Memory B cell (primary cell): ENCODE measurements at places on chromosomes 1 and 21.
A peak's percentile ranks its signal among the peaks of the same experiment; 100 is the strongest.

GRCh38 chr1:78385744-78386462 lies 104.9 kb upstream of the PTGFR start:
- DNase-seq = no peak

DNA sequence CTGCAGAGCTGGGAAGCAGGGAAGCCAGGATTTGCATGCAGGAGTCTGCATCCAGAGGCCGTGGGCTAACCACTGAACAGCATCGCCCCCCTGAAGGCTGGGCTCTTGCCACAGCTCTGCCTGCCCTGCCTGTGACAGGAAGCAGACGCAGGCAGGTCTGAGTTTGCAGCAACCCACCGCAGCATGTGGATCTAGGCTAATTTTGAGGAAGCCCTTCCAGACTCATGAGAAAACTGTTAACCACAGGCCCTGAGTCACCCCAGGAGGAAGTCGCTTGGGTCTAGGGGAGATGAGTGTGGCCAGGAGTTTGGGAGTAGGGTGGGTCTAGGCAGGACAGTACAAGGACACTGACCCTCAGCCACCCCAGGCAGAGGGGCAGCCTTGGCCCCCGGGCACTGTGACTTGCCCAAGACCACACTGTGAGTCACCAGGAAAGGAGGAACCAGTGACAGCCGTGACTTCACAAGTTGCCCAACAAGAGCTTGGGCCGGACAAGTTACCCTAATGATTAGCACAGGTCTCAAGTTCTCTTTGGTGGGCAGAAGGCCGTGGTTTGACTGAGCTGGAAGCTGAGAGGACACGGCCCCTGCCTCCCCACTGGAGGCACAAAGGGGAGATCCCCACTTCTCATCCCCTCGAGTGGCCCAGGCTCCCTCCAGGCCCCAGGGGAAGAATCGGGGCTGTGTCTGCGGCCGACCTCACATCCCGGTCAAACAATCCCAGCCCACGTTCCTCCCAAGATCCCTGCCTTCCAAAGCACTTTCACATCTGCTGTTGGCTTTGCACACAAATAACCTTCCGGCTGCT lies 826 bp downstream of the LAPTM5 start:
- DNase-seq = peak; percentile 62

DNA sequence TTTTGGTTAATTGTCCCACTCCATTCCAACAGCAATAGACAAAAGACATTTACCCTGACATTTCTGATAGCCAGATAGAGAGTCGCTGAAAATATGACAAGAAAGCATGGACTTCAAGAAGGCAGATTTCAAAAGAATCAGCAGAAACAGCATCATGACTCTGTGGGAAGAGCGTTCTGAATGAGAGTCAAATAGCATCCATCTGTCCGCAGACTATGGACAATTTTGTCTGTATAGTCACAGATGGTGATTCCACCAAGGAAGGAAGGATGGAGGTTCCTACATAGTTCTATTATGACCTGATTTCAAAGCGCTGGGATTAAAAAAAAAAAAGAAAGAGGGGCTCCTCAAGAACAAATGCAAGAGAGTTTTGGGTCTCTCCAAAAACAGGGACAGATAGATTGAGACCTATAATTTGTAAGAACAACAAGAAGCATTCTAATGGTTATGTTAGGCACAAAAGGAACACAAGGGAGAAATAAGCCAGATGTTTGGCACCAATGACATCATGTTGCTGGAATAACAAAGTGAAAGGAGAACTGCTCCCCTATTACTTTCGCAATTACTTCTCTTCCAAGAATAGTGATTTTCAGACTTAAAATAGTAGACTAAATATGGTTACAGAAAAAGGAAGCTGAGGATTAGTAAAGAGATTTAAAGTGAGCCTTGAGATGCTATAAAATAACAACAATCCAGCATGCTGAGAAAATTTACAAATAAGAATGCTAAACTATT lies 28.5 kb downstream of the NIBAN1 start:
- no peak for DNase-seq

DNA sequence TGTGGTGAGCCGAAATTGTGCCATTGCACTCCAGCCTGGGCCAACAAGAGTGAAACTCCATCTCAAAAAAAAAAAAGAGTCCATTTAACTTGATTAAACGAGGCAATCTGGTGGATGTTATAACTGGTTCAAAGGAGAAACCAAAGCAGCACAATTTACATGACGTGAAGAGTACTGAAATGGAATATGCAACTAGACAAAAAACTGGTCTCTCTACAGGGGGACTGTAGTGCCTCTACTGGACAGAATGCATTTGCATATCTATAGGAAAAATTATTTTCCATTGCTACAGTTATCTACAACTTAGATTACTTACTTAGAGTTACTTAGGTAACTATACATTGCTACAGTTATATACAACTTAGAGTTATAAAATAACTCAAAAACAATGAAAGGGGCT lies 2.7 kb upstream of the CAPN2 start:
- no peak for DNase-seq

DNA sequence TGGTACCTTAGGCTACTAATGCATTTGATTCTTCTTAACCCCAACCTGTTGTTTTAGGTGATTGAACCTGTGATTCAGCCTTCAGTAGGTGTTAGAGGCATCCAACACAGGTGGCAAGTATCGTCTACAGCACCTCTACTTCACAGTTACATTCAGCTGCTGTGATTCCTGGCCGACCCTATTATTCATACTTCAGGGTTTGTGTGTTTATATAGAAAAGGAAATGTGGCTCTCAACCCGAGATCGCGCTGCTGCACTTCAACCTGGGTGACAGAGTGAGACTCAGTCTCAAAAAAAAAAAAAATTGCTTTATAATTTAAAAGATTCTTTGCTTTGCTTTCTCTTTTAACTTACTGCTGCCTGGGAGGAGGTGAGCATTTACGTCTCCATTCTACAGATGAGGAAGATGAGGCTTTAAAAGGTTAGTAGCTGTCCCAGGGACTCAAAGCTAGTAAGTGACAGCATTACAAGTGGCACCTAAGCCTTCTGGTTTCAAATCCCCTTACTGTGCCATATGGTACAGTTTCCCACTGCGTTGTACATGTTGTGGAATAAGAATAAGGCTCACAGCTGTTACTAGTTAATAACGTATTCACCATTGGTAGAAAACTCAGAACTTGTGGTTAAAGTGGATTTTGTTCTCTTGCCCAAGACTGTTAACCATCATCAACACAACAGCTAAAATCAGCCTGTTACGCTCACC lies 9.9 kb upstream of the GPR25 start:
- no peak for DNase-seq

GRCh38 chr1:224785040-224785328 lies 144.5 kb upstream of the DNAH14 start:
- DNase-seq = no peak
